Memory B cell (primary cell): ENCODE measurements at places on chromosomes 3 and 15.

GRCh38 chr15:81642451-81642990 lies 268.5 kb upstream of the TMC3 start:
- no peaks in the 10 kb centered on the region for H3K4me1 ChIP-seq
- H3K27ac ChIP-seq = no peak overlapping the region
- H3K4me3 ChIP-seq = no peak overlapping the region
- H3K36me3 ChIP-seq = no peaks in the 10 kb centered on the region

DNA sequence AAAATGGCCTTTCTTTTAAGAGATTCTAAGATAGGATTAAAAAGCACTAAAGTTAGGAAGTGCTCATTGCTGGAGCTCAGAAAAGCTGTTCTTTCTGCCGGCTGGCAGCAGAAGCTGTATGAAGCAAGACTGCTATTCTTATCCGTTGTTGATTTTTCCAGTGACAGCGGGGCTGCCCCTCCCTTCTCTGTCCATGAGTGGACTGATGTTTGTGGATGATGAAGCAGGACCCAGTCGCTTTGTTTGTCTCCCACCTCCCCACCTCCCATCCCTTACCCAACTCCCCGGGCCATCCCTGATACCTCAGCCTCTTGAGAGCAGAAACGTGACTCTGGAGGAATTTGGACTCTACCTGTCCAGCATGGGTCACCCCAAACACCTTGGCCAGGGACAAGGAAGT lies 10.3 kb upstream of the MUSTN1 start:
- H3K36me3 ChIP-seq = peaks cover 10% of the 10 kb centered on the region
- DNase-seq = no peak
- H3K27ac ChIP-seq = no peak overlapping the region
- no peak overlapping the region for H3K4me3 ChIP-seq

DNA sequence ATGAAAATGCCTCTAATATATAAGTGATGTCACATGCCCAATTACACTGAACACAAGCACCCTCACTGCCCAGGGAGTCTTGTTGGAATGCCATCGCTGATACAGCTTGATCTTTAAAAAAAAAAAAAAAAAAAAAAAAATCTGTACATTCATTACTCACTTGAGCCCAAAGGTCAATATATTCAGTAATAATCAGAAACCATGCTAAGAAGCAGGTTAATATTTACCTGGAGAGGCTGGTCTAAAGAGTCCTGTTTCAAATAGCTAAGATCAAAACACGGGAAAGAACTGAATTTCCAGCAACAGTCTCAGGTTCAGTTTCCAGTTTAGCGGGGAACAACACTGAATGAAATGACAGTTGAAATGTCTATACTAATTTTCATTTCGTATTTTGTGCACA lies 109.9 kb downstream of the UACA start:
- H3K27me3 ChIP-seq = peaks cover 5% of the 10 kb centered on the region
- H3K36me3 ChIP-seq = no peaks in the 10 kb centered on the region
- H3K27ac ChIP-seq = no peak overlapping the region

DNA sequence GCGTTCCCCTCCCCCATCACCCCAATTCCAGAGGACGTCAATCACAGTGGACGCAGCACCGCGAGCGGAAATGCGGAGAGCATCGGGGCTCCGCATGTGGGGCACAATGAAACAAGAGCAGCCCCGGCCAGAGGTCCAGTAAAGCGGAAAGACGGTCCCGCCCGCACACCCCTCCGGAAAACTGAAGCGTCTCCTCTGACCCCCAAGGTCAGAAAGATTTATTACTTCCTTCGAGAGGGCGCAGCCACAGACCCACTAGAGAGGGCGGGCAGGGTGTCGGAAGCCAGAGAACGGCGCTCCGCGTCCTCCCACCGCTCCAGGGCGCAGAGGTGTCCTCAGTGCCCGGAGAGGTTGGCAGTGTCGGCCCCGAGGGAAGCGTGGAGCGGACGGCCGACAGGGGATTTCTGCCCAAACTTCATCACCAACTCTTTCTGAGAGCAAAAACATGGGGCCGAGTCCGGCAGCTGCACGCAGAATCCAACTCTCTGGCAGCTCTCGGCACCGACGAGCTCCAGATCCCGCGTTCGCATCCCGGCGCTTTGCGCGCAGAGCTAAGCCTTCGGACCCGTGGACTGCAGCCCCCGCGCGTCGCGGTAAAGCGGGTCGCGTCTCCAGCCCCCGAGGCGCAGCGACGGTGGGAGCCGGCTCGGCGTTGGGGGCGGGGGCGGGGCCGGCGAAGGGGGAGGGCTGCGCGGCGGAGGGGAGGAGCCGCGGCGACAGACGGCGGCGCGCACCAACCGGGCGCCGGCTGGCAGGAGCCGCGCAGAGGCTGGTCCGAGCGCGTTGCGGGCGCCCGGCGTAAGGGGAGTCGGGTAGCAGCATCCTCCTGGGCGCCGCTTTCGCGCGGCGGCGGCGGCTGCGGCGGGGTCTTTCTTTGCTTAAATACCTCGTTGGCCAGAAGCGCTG lies at the start of gene CHST2:
Gene CHST2, plus strand, starts transcription at position 763 of the 906 bp plus-strand sequence. CDS start 1,046 bp downstream, outside the sequence.
- peak within 1 kb of the TSS; percentile 88 for H3K27ac ChIP-seq
- peaks cover 19% of the 10 kb centered on the region for H3K4me1 ChIP-seq

DNA sequence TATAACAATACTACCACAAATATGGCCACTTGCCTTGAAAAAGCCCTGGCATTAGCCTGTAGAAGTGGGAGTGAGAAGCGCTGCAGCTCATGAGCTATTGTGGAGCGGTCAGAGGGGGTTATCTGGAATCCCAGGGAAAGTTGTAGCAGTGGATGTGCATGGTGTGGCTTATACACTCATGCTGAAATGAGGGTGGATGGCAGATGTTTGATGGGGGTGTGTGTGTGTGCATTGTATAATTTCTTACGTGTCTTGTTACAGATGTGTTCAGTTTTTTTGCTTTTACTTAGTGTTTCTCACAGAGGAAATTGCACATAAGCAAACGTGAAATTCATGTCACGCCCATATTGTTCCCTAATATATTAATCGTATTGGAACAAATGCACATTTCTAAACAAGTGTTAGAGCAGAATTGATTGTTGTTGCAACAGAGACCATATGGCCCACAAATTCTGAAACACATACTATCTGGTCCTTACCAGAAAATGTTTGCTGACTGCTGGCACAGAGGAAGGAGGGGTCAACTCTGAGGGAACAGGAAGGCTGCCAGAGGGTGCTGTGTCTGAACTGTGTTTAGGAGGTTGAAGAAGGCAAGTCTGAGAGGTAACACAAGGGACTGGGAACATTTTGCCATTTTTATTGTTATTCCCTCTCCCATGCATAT lies 200.0 kb upstream of the CFAP20DC start:
- no peak for DNase-seq
- no peaks in the 10 kb centered on the region for H3K27me3 ChIP-seq
- peaks cover 3% of the 10 kb centered on the region for H3K36me3 ChIP-seq
- H3K4me1 ChIP-seq = peaks cover 22% of the 10 kb centered on the region
- no peak overlapping the region for H3K4me3 ChIP-seq

DNA sequence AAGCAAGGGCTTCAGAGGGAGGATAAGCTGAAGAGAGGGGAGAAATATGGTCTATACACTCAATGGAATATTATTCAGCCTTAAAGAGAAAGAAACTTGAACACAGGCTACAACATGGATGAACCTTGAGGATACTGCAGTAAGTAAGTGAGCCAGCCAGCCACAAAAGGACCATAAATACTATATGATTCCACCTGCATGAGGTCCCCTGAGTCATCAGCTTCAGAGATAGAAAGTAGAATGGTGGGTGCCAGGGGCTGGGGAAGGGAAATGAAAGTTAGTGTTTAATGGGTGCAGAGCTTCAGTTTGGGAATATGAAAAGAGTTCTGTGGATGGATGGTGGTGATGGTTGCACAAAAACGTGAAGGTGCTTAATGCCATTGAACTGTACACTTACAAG lies 68.4 kb upstream of the SEC13 start:
- no peaks in the 10 kb centered on the region for H3K27me3 ChIP-seq
- H3K36me3 ChIP-seq = no peaks in the 10 kb centered on the region
- DNase-seq = no peak
- peaks cover 68% of the 10 kb centered on the region for H3K4me1 ChIP-seq

DNA sequence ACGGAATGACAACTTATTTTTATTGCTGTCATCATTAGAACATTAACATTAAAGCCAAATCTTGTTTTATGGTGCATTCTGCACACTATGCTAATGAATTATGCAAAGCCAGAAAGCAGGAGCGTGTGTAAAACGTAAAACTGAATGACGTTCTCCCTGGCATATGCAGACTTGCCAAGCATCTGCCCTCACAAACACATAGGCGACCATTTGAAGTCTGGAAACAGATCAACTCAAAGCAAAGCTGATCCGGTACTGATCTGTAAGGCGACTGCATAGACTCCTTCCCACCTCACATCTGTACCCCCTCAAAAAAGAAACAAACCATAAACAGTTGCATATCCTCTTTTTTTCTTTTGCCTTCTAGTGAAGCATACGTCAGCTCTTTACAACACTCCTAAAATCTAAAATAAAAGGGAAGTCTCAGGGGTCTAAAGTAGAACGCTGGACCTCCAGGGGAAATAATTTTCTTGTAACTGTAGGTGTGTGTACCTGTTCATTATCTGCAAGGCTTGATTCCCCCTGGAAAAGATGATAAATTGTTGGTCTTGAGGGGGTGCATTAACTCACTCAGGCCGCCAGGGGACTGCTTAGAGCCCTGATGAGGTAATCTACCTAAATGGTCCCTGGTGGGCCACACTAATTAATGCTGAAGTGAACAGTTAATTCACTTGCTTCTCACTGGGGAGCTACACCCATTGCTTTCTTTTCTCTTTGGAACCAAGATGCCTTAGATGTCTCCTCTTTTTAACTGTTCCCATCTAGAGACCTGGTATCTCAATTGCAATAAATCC lies 231.4 kb downstream of the CDIN1 start:
- DNase-seq = no peak
- no peak overlapping the region for H3K4me3 ChIP-seq
- H3K27ac ChIP-seq = no peak overlapping the region
- peaks cover 4% of the 10 kb centered on the region for H3K36me3 ChIP-seq

- peaks cover 15% of the 10 kb centered on the region for H3K4me1 ChIP-seq
- peaks cover 15% of the 10 kb centered on the region for H3K36me3 ChIP-seq
- DNase-seq = no peak
These were observed 1.3 kb downstream of the PSMD2 start for GRCh38 chr3:184300378-184300720.

DNA sequence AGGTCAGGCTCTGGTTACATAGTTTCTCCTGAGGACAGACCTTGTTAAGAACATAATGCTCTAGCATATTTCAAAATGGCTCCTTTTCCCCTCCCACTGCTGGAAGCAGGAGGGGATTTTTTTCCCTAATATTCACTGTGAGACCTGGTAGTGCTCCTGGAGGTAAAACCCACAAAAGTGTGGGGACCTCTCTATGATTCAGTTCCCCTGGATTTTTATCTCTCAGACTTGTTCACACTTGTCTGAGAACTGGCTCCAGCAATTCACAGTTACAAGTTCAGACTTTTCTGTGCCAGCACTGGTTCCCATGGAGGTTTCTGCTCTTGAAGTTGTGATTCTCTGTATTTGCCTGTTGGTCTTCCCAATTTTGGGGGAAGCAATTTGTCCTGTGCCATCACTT lies 36.3 kb upstream of the PCOLCE2 start:
- H3K4me1 ChIP-seq = no peaks in the 10 kb centered on the region
- no peak overlapping the region for H3K27ac ChIP-seq
- no peaks in the 10 kb centered on the region for H3K36me3 ChIP-seq
- H3K27me3 ChIP-seq = peaks cover 8% of the 10 kb centered on the region

DNA sequence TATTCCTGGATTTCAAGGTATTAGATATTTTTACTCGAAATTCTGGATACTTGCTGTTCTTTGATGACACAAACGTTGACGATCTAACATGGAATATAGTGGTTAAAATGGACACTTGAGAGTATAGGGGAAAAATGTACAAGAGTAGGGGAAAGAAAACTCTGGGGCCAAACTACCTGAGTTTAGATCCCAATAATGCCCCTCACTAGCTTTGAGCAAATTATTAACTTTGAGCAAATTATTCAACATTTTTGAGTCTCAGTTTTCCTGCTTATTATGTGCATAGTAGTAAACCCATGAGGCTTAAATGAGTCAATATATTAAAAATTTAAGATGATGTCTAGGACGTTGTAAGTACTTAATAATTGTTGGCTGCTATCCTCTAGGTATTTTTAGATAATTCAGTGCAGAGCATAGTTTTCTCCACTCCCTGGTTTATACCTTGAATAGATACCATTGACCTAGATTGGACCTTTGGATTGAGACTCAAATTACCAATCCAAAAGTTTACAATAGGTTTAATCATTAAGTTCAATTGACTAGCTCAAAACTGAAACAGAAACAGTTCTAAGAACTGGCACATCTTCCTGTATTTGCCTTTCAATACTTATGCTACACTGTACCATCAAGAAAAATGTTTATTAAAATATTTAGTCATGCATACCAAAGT lies 4.5 kb downstream of the ADGRG7 start:
- peaks cover 4% of the 10 kb centered on the region for H3K4me1 ChIP-seq
- peaks cover 10% of the 10 kb centered on the region for H3K27me3 ChIP-seq
- no peak overlapping the region for H3K4me3 ChIP-seq

DNA sequence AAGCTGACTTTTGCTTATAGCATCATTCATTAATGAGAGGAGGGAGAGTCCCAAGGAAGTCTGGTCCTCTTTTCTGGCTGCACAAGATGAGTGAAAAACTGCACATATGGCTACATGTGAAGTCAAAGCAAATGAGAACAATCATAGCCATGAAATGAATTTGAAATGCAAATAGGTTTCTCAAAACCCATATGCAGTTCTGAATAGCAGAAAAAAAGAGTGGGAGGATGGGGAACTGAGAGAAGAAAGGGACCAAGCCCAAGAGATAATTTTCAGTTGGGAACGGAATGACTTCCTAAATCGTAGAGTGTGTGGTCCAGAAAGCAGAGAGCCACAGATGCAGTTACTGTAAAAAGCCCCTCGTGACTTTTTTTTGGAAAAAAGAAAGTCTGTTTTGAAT lies 66.3 kb downstream of the GTPBP8 start:
- H3K4me1 ChIP-seq = peaks cover 6% of the 10 kb centered on the region
- H3K27me3 ChIP-seq = no peaks in the 10 kb centered on the region
- no peak for DNase-seq
- H3K27ac ChIP-seq = no peak overlapping the region
- H3K4me3 ChIP-seq = no peak overlapping the region

- no peak for DNase-seq
- H3K27me3 ChIP-seq = no peaks in the 10 kb centered on the region
- H3K4me1 ChIP-seq = no peaks in the 10 kb centered on the region
- H3K36me3 ChIP-seq = no peaks in the 10 kb centered on the region
- no peak overlapping the region for H3K27ac ChIP-seq
These were observed 482.2 kb downstream of the SQOR start for GRCh38 chr15:46117071-46117470.

- no peak overlapping the region for H3K27ac ChIP-seq
- H3K36me3 ChIP-seq = no peaks in the 10 kb centered on the region
- no peak for DNase-seq
- no peak overlapping the region for H3K4me3 ChIP-seq
- H3K4me1 ChIP-seq = no peaks in the 10 kb centered on the region
These were observed 65.5 kb downstream of the SSUH2 start for GRCh38 chr3:8579096-8579495.

DNA sequence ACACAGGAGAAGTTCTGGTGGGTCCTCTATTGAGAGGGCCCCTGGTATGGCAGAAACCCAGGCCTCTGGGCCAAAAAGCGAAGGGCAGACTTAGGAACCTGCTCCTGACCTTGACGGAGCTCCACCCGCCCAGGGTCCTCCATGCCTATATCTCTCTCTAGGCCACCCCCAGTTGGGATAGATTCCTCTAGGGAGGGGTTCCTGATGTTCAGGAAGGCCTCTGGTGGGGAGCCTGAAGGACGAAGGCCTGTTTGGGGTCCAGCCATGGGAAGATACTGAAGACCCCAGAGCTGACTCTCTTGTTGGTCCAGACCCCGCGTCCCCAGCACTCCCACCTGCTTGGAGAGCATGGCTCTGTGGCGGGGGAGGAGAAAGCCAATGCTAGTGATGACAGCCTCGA lies 104.2 kb downstream of the CORO2B start:
- H3K4me1 ChIP-seq = peaks cover 6% of the 10 kb centered on the region
- no peak for DNase-seq
- no peaks in the 10 kb centered on the region for H3K36me3 ChIP-seq
- H3K27me3 ChIP-seq = peaks cover 19% of the 10 kb centered on the region
- H3K4me3 ChIP-seq = no peak overlapping the region
